Kidney epithelial cell (primary cell): ENCODE measurements at places on chromosomes 2 and 18.
A peak's percentile ranks its signal among the peaks of the same experiment; 100 is the strongest.

GRCh38 chr2:44981714-44982108, 27.5 kb downstream of the SIX2 start:
- no peak for DNase-seq

DNA sequence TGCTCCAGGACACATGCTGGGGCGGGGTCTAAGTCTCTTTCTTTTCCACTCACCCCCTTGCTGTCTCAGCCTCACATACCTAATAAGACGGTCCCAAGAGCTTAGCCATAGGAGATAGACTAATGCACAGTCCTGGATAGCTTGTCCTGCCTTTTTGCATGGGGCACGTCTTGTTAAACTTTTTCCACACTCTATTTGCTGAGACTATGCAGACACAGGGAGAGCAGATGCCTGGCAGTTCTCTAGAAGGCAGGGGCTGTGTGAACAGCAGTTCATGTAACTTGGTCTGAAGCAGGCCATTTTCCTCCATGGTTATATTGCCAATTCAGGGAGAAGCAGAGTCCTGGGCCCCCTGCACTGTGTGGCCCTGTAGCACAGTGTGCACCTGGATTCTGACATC, 142.1 kb downstream of the SEPTIN10 start:
- DNase-seq = no peak

GRCh38 chr2:187360286-187360685, 87.8 kb downstream of the CALCRL start:
- no peak for DNase-seq

DNA sequence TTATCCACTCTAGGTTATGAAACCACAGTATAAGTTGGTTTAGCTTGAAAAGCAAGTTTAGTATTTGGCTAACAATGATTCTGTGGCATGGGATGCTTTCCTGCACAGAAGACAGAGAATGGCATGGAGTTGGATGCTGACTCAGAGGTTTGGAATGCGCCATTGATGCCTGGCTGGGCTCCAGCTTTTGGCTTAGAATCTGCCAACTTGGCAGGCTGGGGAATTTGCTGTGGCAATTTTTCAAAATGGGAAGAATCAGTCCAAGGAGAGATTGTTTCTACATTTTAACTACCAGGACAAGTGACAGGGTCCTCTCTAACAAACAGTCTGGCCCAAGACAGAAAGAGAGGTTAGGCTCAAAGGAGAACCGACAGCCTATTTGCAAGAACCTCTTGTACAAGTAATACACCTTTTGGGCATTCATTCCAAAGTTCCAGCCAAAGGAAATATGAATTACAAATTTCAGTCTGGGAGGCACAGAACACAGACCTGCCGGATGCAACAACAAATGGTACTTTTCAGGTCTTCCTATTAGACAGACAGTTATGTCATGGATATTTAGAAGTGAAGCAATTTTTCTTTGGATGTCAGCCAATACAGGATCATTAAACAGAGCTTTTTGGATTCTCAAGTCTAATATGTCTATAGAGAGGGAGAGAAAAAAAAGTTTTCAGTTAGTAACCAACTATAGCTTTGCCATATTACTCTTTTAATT, 1027.7 kb downstream of the TMEM182 start:
- DNase-seq = peak; percentile 69

DNA sequence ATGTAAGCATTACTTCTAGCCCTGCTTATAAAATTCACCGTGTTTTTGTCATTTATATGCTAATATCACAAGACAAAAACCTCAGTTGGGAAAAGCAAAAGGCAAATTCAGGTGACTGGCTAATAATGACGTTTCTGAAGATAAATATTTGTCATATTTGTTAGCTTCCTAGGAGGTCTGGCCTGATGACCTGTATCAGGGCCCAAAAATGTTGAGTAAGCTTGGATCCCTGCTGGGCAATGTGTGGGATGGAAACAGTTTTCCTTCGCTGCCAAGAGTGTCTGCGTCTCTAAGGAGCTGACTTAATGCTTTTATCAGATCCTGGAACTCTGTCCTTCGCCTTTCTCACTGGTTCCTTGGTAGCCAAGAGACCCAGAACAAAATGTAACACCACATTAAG, 230.1 kb upstream of the PXDN start:
- DNase-seq = no peak

DNA sequence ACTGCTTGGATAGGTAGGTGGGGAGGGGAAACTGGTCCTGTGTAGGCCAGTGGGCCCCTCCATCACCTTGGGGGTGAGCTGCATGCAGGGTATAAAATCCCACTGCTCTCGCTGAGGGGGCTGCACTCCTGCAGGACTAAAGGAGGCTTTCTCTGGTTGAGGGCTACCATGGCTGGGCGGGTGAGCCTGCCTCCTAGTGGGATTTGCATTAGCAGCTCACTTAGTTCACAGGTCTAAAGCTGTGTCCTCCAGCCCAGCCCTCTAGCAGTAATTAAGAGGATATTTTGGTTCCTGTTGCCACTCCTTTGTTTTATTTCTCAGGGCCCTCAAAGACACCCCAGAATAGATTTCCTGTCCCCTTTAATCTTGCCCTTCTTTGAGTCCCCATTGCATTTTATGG, 24.6 kb downstream of the TMEM127 start:
- no peak for DNase-seq

GRCh38 chr2:45496869-45497268, 114.2 kb downstream of the SRBD1 start:
- DNase-seq = no peak

GRCh38 chr2:149629026-149629425, 41.5 kb upstream of the MMADHC start:
- no peak for DNase-seq

DNA sequence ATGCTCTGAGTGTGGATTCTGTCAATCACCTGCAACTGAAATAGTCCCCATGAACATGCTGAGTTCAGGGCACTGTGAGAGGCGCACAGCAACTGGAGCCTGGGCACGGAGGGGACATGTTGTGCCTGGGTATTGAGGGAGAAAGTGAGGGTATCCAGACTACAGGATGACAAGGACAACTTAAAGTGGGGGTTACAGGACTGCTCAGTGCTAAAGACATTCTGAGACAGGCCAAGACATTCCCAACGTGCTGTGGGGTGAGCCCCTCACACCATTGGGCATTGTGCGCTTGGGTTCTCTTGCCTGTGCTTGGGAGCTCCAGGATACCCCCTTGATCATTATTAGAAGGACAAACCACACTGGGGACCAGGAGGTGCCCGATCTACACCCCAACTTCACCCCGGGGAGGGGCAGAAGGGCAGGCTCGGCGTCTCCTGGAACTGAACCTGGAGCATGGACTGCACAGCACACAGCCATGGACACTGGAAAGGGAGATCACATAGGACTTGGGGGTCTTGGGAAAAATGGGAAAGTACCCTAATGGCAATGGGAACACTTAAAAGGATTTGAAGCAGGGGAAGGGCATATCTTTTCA, 72.5 kb upstream of the HDAC4 start:
- no peak for DNase-seq

DNA sequence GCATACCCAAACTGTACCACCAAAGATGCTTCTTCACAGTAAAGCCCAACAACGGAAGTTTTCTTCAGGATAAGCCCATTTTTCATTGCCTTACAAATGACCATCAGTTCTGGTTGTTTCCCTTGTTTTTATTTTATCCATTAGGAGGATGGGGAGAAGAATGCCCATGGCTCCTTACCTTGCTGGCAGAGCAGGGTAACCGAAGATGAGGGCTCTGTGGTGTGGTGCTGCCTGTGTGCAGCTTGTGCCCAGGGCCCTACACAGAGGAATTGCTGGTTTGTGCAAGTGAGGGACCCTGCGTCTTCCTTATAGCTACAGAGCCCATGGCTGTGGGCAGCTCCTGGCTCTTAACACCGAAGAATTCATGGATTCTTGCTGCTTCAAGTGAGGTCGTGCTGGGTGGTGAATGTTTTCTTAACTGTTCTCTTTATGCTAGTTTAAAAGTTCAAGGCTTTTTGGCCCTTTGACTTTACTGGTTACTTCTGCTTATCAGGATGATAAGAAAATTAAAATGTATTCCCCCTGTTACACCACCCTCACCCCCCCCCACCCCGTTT, 110.6 kb downstream of the MAP4K4 start:
- DNase-seq = no peak

- DNase-seq = no peak
These were observed 5.2 kb upstream of the RUFY4 start for GRCh38 chr2:218063896-218064295.

DNA sequence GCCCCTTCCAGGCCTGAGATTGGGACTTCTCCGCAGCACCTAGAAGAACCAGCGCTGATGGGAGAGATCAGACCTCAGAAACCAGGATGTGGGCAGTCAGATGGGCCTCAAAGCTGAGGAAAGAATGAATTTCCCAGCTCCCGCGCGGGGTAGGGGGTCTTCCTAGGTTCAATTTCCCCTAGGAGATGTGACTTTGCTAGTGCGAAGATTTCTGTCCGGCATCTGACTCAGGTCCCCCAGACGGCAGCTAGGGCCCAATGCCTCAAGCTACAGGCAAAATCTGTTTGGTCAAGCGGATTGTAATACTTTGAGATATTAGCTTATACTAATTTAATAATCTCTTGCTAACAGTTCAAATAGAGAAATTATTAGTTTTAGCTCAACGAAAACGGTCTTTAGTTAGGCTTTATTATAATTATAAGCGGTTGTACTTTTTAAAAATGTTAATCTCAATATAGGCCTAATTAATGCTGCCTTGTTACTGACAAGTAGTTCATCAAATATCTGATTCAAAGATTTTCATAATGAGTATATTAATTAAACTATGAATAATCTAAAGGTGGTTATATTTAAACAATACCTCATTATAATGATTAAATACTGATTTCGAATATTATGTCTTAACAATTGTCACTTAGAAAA, 5.8 kb downstream of the DLX1 start:
- DNase-seq = no peak

DNA sequence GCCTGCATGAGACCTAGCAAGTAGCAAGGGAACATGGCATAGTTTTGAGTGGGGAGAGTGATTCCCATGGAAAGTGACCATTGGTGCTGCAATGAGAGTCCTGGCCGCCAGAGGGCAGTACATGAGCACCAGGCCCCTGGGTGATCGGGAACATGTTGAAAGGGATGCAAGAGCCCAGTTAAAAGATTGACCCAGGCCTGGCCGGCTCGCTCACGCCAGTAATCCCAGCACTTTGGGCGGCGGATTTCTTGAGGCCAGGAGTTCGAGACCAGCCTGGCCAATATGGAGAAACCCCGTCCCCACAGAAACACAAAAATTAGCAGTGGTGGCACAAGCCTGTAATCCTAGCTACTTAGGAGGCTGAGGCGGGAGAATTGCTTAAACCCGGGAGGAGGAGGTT, 22.2 kb downstream of the FAP start:
- no peak for DNase-seq

- no peak for DNase-seq
These were observed 136.3 kb downstream of the CYP26B1 start for GRCh38 chr2:72011370-72011689.

- no peak for DNase-seq
These were observed 31.5 kb downstream of the TRABD2A start for GRCh38 chr2:84849271-84849952.

DNA sequence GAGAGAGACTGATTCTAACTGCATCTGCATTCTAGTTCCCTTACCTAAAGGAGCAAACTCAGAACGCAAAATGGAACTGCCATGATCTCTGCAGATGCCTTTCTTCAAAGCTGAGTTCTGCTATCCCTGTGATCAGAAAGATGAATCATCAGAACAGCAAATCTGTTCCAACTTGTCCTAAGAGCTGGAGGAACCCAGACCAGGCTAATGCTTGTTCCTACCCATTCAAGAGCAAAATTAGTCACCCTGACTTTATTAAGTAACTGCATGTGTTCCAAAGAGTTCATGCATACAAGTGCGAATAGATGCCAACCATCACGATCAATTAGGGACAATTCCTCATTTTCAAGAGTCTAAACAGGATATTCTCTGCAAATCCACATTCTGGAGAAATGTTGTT, 46.5 kb downstream of the MBP start:
- no peak for DNase-seq

DNA sequence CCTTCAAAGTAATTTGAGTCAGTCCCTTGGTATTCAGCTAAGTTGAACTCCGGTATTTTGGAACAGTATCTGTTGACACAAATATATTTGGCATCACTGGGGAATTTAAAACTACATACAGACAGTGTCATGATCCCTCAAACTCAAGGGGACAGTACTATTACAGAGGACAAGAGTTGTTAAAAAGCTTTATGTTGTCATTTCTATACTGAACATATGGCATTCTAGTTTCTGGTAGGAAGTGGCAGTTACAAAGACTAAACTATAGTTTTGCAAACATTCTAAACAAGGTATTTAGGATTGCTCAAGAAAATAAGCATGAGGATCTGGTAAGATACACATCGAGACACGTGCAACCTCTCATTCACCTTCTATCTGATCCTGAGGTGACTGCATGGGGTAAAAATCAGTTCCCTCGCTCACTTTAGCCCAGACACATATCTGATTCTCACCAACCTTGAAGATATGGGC, 16.6 kb upstream of the CCNYL1 start:
- DNase-seq = no peak

DNA sequence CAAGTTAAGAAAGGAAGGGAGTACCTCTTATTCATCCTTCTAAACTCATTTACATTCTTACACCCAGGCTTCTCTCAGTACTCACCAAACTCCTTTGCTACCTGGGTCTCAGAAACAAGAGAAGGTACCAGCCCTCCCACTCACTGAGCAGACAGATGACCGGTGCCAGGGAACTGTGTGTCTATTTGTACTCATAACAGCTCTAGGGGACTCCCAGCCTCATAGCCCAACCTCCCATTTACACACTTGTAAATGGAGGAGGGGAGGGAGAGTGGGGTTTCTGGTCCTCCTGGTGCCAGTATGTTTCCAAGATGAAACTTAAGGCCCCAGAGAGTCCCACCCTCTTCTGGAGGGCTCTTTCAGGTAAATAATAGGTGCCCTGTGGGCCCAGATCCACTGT, 42.8 kb upstream of the SIGLEC15 start:
- no peak for DNase-seq

- no peak for DNase-seq
These were observed 52.0 kb downstream of the KIF5C start for GRCh38 chr2:148926981-148927401.

- DNase-seq = no peak
These were observed 11.8 kb upstream of the LYPD1 start for GRCh38 chr2:132681766-132682165.

- peak; percentile 71 for DNase-seq
These were observed 20.0 kb upstream of the ITGAV start for GRCh38 chr2:186569897-186570296.
